Activated naive CD4-positive, alpha-beta T cell (primary cell): ENCODE measurements at places on chromosomes 3 and 15.

DNA sequence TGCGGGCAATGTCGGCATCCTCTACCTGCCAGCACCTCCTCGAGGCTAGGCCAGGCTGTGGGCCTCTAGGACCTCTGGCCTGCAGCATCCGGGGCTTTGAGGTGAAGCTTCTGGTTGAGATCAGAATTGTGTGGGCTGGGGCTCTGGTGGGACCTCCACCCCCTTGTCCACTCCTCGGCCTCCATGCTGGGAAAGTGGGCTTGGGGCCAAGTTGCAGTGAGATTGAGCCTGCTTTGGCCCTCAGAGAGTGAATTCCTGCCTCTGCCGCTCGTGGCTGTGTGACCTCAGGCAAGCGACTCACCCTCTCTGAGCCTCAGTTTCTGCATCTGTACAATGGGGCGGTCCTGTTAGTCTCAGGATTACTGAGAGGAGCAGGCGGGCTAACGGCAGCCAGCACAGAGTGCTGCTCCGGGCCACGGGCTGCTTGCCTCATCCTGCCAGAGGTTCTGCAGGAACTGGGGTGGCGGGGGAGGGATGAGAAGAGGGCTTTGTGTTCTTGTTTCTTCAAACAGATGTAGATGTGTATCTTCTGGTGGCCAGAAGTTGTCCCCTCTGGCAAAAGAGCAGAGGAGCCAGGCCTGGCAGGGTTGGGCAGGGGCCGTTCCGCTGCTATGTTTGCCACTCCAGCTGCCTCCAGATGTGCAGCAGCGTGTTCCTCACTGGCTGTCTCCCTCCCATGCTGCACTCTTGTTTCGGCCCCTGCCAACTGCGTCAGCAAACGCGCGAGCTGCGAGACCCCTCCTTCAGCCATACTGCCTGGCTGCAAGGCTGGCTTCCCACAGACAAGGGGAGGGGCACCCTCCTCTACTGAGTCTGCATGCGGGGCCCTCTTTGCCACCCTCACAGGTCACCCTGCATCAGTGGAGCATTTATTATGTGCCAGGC lies 33.7 kb downstream of the FBLN2 start:
- DNase-seq = no peak

DNA sequence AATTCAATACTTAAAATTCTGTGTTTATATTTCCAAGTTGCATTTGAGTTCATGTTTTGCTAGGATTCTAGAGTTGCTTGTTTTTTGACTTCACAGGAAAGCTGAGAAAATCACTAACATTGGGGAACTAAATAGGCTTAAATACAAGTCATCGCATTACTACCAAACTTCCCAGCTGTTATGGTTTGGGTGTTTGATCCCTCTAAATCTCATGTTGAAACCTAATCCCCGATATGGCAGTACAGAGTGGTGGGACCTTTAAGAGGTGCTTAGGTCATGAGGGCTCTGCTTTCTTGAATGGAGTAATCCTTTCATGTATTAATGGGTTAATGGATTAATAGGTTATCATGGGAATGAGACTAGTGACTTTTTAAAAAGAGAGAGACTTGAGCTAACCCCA lies 77.2 kb upstream of the ARPP21 start:
- DNase-seq = no peak

- DNase-seq = no peak
Observed at GRCh38 chr3:103059432-103059831, 624.6 kb downstream of the ZPLD1 start.

GRCh38 chr3:23805633-23806533 lies at the start of gene UBE2E1:
UBE2E1 (plus strand) TSS chr3:23805955; CDS start chr3:23807270, 1,315 bp downstream.
- peak; percentile 14 for DNase-seq

- DNase-seq = no peak
Observed at GRCh38 chr3:71978150-71978721, 193.3 kb upstream of the PROK2 start.

GRCh38 chr3:31412832-31413231 lies 119.9 kb upstream of the STT3B start:
- no peak for DNase-seq

- DNase-seq = no peak
Observed at GRCh38 chr3:47491186-47491585, 15.4 kb upstream of the SCAP start.

GRCh38 chr3:120615847-120616609 lies 19.9 kb downstream of the NDUFB4 start:
- no peak for DNase-seq

DNA sequence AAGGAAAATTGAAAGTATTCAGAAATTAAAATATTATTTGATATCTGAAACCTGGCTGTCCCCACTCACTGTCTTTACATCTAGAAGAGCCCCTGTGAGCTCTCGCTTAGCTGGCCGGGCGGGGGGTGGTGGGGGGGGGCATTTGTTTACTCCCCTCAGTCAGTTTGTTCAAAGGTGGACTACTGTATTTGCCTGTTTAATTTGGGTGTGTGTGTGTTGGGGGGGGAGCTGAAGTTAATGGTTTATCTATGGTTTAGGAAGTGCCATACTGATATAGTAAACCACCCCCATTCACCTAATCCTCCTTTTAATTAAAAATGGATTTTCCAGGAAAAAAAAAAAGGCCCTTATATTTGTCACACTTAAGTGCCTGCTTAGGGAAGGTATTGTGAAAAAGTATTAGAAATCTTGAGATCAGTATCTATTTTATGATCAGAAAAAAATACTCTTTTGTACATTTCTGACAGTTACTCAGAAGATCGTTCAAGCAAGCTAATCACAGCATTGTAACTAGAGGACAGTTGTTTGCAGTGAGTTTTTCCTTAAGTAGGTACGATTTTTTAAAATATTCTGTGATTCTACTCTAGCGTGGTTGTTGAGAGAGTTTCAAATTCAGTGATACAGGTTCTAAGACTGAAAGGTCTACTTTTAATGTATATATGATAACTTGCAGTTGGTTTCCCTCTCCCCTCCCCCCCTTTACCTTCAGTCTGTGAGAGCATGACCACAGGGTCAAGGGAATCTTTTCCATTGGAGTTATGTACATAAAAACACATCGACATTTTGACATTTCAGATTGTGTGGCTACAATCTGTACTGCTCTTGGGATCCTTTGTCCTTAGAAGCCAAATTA lies 8.5 kb downstream of the NR2F2 start:
- DNase-seq = no peak

GRCh38 chr3:16743276-16743675 lies 138.1 kb upstream of the DAZL start:
- no peak for DNase-seq

GRCh38 chr3:12253516-12254343 lies 35.1 kb upstream of the PPARG start:
- DNase-seq = no peak

DNA sequence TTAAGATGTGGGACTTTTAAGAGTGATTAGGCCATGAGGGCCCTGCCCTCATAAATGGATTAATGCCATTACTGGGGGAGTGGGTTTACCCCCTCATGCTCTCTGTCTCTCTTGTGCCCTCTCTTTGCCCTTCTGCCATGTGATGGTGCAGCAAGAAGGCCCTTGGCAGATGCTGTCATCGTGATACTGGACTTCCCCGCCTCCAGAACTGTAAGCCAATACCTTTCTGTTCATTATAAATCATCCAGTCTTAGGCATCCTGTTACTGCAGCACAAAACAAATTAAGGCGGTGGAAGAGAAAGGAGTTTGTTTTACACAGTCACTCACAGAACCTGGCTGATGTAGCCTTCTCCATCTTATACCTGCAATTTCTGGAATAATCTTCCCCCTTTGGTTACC lies 360.3 kb upstream of the TBL1XR1 start:
- no peak for DNase-seq

GRCh38 chr3:48155122-48155521 lies 33.1 kb downstream of the CDC25A start:
- DNase-seq = no peak

- no peak for DNase-seq
Observed at GRCh38 chr15:41631880-41632470, 28.2 kb upstream of the MGA start.

DNA sequence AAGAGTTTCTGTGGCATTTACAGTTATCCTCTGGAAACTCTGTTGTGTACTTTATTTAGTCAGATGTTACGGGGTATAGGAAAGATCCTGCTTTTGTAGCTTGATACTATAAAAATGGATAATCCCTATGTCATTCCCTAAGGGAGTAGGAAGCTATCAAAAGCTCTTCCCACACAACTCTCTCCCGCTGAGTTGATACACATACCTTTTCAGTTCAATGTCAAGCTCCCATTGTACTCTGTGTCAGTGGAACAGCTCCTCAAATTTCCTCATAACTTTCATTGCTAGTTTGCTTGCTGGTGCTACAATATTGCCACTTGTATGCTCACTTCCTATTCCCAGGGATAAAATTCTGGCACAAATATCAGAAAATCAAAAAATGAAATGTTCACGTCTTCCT lies 893.3 kb upstream of the GBE1 start:
- DNase-seq = no peak

DNA sequence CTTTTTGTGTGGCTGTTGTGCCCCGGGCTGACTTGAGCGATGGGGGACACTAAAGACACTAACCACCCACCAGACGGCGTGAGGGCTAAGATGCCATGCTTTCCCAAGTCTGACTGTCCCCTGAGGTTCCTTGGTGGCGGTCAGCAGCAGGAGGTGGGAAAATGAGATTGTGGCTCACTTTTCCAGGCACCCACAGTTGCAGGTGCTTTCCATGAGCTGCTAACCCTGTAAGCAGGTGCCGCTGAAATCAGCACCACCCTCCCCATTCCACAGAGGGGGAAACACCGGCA lies 17.7 kb downstream of the PRR23E start:
- no peak for DNase-seq

GRCh38 chr3:124858275-124858674 lies 28.9 kb downstream of the ITGB5 start:
- no peak for DNase-seq

- DNase-seq = no peak
Observed at GRCh38 chr15:101009176-101009575, 90.0 kb downstream of the LRRK1 start.

GRCh38 chr15:80323285-80323684 lies 71.3 kb upstream of the CTXND1 start:
- no peak for DNase-seq

GRCh38 chr15:89645680-89646079 lies 9.6 kb downstream of the KIF7 start:
- DNase-seq = no peak

DNA sequence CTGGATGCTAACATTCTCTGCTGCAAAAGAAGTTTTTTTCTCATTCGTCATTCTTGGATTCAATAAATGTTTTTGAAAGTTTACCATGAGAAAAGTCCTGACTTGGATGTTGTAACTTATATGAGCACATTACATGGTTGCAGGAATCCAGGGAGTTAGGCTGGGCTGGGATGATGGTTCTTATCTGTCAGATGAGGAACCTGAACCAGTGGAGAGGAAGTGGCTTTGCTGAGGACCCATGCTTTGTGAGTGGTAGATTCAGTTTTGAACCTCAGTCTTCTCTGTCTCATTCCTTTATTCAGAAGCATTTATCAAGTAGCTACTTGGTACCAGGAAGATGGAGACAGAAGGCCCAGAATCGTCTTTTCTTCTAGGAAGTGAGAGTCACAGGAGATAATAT lies 3.7 kb upstream of the GASK1A start:
- DNase-seq = no peak

DNA sequence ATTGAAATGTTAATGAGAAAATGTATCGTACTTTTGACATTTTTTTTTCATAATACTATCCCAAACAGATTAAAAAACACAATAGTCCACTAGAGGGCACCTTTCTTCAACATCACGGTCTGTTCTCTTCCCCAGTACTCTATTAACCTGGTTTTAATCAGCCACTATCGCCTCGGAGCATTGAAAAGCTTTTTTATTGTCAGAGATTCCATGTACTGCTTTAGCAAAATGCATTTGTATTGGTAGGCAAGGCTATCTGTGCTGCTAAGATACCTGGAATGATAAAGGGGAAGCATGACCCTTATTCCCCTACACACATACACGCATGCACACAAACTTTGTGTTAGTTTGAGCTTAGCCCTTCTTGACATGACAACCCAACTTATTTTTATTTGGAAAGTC lies 160.1 kb upstream of the IL12A start:
- DNase-seq = no peak

DNA sequence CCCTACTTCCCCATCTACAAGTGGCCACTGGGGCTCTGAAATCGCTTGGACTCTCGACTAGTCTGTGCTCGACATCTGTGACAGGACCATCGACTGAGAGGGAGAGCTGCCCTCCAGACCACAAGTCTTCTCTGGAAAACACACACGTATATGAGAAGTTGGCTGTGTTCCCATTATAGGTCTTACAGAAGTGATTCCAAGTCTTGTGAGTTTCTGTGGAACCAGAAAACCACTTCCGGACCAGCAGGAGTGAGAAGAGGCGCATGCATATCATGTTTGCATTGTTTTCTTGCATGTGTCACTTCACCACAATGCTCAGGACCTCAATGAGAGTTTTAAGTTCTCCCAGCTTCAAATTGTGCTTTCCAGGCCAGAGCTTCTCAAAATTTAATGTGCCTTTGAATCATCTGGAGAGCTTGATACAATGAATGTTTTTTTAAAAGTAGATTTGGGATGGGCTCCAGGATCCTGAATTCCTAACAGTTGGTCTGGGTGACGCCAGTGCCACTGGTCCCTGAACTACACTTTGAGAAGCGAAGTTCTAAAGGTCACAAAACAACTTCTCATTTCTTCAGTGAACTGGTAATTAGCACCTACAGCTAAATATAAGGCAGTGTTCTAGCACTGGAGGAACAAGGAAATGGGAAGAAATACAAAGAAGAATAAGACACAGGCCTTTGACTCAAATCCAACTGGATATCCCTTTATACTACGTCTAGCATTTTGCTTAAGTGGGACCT lies 15.7 kb downstream of the LIPC start:
- no peak for DNase-seq

DNA sequence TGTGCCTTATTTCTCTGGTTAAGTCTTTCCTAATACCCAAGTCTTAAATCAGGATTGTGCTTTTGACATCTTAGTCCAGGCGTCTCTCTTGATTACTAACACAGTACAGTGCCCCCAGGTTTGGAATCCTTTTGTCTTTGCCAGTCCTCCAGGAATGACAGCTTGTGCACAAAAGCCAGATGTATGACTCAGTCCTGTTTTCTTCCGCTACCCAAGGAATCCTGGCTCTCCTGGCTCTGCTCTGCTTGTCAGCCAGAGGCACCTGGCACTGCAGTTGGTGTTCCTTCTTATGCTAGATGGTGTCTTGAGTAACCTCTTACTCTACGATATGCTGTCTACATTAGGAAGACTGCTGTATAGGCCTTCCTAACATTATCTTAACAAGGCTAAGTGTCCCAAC lies 728.2 kb upstream of the NECTIN3 start:
- DNase-seq = no peak

DNA sequence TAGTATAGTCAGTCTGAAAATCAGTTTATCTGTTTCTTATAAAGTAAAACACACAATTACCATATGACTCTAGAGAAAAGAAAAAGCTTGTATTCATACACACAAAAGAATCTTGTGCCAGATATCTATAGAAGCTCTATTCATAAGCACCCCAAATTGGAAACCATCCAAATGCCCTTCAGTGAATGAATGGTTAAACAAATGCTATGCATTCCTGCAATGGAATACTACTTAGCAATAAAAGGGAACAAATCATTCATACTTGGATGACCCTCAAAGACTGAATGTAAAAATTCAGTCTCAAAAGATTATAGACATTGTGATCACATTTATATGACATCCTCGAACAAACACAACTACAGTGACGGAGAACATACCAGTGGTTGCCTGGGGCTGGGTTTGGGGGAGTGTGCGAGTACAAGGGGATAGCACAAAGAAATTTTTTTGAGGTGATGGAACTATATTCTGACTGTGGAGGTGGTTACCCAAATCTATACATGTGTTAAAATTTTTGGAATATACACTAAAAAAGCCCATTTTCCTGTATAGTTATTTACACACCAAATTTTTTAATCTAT lies 680.6 kb downstream of the NTRK3 start:
- no peak for DNase-seq
